GM23248 (cell line): ENCODE measurements at places on chromosomes 7 and 10.

DNA sequence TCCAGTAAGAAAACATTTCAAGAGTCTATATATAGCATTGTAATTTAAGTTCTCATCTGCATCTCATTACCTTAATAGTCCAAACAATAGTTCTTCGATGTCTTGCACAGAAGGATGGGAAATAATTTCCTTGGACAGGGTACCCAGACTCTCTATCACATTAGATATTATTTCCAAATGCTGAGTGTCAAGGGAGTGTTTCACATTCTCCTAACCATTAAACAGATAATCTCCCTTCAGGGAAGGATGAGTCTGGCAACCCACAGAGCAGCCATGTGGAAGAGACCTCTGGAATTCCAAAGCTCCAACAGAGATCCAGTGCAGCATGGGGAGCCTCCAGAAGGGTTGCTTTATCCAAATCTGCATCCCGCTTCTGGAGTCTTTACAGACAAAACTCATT, 89.6 kb downstream of the FZD1 start:
- no peak for DNase-seq

DNA sequence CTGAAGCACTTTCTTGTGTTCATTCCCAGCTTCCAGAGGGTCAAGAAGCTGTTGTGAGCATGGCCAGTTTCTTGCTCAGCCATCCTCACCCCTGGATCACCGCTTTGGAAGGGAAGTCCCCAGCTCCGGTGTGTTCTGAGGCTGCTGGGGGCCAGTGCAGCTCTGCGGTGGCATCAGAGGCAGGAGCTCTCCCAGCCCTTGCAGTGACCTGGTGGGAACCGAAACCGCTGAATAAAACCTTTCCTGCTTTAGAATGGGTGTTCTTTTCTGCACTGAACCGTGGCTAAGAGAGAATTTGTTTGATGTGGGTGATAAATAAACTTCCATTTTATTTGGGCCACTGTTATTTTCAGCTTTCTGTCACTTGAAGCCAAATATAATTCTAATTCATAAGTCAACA, 450.9 kb upstream of the VSTM2A start:
- DNase-seq: no peak

- DNase-seq: no peak
Observed at GRCh38 chr10:88875081-88875480, 5.0 kb upstream of the STAMBPL1 start.

DNA sequence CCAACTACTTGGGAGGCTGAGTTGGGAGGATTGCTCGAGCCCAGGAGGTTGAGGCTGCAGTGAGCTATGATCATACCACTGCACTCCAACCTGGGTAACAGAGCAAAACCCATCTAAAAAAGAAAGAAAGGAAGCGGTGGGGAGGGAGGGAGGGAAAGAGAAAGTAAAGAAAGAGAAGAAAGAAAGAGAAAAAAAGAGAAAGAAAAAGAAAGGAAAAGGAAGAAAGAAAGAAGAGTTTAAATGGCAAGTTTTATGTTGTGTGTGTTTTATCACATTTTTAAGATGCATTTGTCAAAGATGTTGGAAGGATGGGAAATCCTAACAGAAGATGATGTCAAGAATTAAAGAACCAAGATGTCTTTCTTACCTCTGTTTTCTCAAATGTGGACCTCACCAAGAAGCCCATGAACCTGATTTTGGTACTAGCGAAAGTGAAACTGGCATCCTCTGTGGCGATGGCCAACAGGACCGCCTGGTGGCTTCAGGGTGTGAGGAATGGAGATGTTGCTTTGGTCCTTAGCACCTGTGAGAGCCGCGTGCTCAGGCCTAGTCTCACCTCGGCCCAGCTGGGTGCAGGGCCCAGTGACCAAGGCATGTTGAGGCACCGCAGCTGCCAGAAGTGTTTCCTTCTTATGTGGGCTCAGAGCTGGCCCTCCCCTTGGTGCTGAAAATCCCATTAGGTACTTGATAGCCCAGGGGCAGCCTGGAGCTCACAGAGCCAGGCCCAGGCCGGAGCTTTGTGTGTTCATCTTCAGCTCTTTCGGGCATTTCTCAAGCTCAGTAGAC, 9.8 kb downstream of the UCMA start:
- no peak for DNase-seq
